ENCODE measurements at places on chromosomes 5 and 9.

GRCh38 chr9:110049699-110050450 is 158.1 kb downstream of the C9orf152 start:
- peaks cover 20% of the 10 kb centered on the region for H3K4me1 ChIP-seq
- H3K4me3 ChIP-seq: peak overlapping the region; percentile 83
- H3K27me3 ChIP-seq: no peaks in the 10 kb centered on the region
- peak; percentile 33 for DNase-seq
- H3K36me3 ChIP-seq: peaks cover 2% of the 10 kb centered on the region

DNA sequence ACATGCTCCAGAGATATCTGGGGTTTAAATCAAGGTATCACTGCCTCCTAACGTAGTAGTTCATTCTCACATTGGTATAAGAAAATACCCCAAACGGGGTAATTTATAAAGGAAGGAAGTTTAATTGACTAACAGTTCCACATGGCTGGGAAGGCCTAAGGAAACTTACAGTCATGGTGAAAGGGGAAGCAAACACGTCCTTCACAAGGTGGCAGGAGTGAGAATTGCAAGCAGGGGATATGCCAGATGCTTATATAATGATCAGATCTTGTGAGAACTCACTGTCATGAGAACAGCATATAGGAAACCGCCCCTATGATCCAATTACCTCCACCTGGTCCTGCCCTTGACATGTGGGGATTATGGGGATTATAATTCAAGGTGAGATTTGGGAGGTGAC is 1280.2 kb upstream of the C9orf72 start:
- no peaks in the 10 kb centered on the region for H3K36me3 ChIP-seq
- no peak for DNase-seq
- H3K27me3 ChIP-seq: no peaks in the 10 kb centered on the region
- no peak overlapping the region for H3K4me3 ChIP-seq

DNA sequence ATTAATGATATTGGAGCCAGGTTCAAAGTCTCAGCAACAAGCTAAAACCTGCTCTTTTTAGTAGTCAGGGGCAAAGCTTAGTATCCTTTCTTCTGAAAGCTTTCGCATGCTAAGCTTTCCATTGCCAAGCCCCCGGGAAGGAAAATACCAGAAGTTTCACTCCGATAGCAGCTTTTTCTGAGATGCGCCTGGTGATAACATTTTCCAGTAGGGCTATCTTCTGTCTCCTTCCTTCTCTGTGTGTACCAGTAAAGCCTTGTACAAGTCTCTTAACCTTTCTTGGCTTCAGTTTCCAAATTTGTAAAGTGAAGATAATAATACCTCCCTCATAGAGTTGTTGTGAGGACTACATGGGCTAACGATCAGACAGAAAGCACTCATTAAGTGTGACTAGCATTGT is 36.7 kb downstream of the DOCK8 start:
- no peaks in the 10 kb centered on the region for H3K36me3 ChIP-seq
- no peaks in the 10 kb centered on the region for H3K27me3 ChIP-seq
- DNase-seq: no peak
- no peak overlapping the region for H3K27ac ChIP-seq
- H3K4me1 ChIP-seq: no peaks in the 10 kb centered on the region

DNA sequence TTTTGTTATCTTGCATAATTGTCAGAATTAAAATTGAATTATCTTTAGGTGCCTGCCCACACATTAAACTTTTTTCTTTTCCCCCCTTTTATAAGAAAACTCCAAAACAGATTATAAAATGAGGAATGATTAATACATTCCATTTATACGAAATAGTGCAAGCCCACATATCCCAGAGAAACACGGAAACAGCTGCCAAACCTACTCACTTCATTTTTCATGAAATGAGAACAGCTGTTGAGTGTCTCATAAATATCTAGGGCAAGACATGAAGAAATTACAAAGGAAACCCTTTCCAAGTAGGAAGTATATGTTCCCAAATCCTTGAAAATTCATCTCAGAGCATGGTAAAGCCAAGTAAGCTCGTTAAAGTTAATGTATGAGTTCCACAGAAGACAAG is 459.4 kb upstream of the NMUR2 start:
- H3K4me3 ChIP-seq: no peak overlapping the region
- DNase-seq: no peak
- no peak overlapping the region for H3K27ac ChIP-seq
- no peaks in the 10 kb centered on the region for H3K27me3 ChIP-seq
- H3K4me1 ChIP-seq: no peaks in the 10 kb centered on the region
- H3K36me3 ChIP-seq: no peaks in the 10 kb centered on the region

GRCh38 chr5:133977161-133977787 is 8.8 kb upstream of the C5orf15 start:
- no peak overlapping the region for H3K27ac ChIP-seq
- DNase-seq: no peak

DNA sequence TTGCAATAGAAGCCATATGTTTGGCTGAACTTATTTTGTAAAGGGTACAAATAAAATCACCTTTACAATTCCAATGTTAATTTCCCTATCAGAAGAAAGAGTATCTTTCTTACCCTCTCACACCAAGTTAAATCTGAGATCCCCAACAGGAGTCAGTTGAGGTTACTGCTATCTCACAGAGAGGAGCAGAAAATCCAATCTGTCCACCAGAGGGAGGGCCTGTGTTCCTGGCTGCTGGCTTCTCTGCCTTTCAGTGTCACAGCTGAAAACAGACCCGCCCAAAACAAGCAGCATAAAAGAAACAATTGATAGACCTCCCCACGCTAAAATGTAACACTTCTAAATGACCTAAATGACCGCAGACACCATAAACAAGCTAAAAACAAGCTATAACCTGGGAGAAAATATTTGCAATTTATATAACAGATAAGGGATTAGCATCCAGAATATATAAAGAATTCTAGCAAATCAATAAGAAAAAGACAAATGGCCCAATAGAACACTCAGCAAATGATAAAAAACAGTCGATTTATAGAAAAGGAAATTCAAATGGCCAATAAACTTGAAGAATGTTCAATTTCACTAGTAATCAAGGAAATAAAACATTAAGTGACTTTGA is 24.5 kb upstream of the MVB12B start:
- peak; percentile 77 for DNase-seq
- H3K27me3 ChIP-seq: no peaks in the 10 kb centered on the region
- H3K36me3 ChIP-seq: no peaks in the 10 kb centered on the region
- H3K27ac ChIP-seq: no peak overlapping the region
- no peak overlapping the region for H3K4me3 ChIP-seq

- H3K36me3 ChIP-seq: no peaks in the 10 kb centered on the region
- DNase-seq: no peak
- no peaks in the 10 kb centered on the region for H3K27me3 ChIP-seq
- H3K4me3 ChIP-seq: no peak overlapping the region
- H3K27ac ChIP-seq: no peak overlapping the region
- H3K4me1 ChIP-seq: no peaks in the 10 kb centered on the region
Observed at GRCh38 chr5:117999939-118000549, 988.3 kb downstream of the DTWD2 start.

GRCh38 chr5:170903075-170903474 is 41.3 kb downstream of the RANBP17 start:
- DNase-seq: no peak
- no peak overlapping the region for H3K4me3 ChIP-seq
- no peaks in the 10 kb centered on the region for H3K4me1 ChIP-seq
- H3K36me3 ChIP-seq: no peaks in the 10 kb centered on the region
- H3K27me3 ChIP-seq: no peaks in the 10 kb centered on the region

DNA sequence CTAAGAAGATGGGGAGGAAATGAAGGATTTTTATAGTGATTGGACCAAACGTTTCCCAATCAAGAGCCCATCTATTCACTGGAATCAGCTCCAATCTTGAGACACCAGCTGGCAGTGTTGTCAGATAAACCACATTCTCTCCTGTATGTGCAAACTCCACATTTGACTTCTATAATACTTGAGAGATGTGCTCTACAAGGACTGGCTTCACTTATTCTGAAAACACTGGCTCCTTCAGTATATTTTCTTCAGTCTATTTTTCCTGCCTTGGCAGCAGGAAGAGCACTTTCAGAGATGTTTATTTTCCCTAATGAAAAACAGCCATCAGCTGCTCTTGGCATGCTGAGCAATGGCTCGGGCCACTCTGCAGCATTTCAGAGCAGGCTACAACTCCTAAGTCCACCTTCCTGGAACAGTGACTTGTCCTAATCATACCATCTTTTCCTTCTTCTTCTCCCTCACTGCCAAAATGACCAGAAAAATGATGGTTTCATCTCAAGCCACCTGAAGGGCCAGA is 96.9 kb upstream of the FSTL4 start:
- no peaks in the 10 kb centered on the region for H3K36me3 ChIP-seq
- H3K4me1 ChIP-seq: no peaks in the 10 kb centered on the region
- peaks cover 2% of the 10 kb centered on the region for H3K27me3 ChIP-seq
- no peak overlapping the region for H3K4me3 ChIP-seq
- DNase-seq: no peak
- no peak overlapping the region for H3K27ac ChIP-seq

- no peak for DNase-seq
- no peaks in the 10 kb centered on the region for H3K4me1 ChIP-seq
- H3K36me3 ChIP-seq: no peaks in the 10 kb centered on the region
Observed at GRCh38 chr5:135710045-135710675, 124.3 kb upstream of the SLC25A48 start.

Data from small intestine (tissue), 16 donors.